CD4-positive, alpha-beta T cell treated with Interleukin-6 for 4 hours (primary cell): ENCODE measurements at places on chromosomes 12 and 14.

- no peak for DNase-seq
These were observed 66.4 kb upstream of the SLC38A4 start for GRCh38 chr12:46892034-46892705.

DNA sequence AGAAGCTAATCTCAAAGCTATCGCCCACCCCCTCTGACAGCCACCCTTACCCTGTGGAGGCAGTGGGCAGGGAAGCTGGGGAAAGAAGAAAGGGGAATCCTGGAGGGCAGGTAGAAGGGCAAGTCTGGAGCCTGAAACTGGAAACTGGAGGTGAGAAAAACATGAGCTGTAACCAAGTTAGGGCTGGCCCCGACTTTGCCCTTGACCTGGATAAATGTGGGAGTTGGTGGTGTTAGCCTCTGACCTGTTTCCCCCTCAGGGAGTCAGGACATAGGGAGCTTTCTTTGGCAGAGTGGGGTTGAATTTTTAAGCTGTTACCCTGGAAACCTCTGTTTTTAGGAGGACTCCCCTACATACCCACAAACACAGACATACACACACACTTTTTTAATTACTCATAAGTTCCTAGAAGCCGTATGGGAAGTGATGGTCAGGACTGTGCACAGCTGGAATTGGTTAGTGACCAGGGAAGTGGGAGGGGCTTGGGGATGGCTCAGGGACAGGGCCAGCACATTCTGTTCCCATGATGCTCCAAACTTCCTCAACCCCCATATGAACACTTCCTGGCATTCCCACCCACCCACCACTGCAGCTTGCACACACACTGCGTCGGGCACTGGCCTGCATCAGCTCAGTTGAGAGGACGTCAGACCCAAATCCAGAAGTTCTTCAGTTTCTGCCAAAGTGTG, 5.0 kb upstream of the MMP19 start:
- DNase-seq = no peak

- DNase-seq = peak; percentile 11
These were observed 239.2 kb upstream of the AMIGO2 start for GRCh38 chr12:47318963-47319362.

GRCh38 chr14:83993545-83993944, 1536.4 kb upstream of the FLRT2 start:
- DNase-seq = no peak

- no peak for DNase-seq
These were observed at the start of gene MYO1H for GRCh38 chr12:109347589-109347988. Gene MYO1H, plus strand, starts transcription at chr12:109347900. Its CDS starts 61 bp downstream, at chr12:109347961.

DNA sequence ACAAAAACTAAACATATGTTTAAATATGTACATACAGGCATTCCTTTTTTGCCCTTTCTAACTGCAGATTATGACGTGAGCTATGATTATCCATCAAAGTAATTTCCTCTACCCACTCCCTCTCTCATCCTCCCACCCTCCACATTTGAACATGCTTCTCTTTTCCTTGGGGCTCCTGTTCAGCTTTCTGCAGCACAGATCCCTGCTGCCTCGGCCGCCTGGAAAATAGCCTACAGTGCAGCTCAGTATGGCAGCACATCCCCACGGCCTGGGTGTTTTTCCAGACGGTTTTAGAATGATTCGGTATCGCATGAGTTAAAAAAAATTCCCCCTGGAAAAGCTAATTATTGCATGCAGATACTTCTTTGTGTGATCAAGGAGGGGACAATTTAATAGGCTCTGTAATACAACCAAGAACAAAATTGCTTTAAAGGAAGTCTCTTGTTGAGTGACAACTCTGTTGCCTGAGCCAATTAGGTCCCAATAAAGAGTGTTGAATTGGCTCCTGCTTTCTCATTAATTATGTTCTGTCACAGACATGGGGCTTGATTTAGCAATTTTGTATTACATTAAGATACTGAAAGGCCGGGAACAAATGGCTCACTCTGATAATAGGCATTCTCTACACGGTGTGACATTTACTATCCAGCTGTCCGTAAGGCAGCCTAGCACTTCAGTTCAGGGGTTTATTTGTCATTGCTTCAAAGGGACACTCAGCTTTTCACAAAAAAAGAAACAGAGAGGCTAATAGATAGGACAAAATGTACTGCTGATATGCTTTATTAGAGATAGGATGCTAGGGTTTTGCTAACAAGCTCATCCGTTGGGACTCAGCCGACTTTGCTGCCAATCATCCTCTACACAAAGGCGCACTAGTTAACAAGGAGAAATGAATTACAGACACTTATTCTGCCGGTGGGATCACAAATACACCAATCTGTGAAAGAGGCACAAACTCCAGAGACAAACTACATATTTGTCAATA, 285.8 kb upstream of the G2E3 start:
- no peak for DNase-seq

- DNase-seq = no peak
These were observed 85.4 kb downstream of the LGMN start for GRCh38 chr14:92663049-92663448.

DNA sequence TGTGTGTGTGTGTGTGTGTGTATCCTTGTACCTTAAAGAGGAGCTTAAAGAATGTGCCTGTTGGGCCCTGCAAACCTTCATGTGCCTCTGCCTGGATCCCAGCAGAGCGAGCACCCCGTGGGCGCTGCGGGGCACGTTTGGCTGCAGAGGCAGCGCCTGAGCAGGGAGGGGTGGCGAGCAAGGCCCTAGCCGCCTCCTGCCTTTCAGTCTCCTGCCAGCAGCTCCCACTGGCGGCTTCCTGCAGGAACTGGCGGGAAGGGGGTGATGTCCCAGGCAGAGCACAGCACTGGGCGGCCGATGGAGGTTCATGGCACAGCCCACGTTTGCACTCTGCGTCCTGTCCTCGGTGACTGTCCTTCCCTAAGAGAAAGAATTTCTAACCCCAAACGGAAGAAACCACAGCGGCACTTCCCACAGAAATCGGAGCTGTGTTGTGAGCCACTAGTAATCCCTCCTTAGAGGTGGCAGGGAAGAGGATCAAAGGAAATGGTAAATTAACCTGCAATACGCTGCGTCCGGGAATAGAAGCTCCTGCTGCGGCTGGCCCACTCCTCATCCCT, 19.8 kb downstream of the ZBTB42 start:
- no peak for DNase-seq

GRCh38 chr12:47991106-47992061, 12.9 kb downstream of the COL2A1 start:
- DNase-seq = no peak

GRCh38 chr12:121915841-121916321, 2.5 kb upstream of the CFAP251 start:
- DNase-seq = no peak

- no peak for DNase-seq
These were observed 44.3 kb downstream of the GALNT9 start for GRCh38 chr12:132284827-132285741.

DNA sequence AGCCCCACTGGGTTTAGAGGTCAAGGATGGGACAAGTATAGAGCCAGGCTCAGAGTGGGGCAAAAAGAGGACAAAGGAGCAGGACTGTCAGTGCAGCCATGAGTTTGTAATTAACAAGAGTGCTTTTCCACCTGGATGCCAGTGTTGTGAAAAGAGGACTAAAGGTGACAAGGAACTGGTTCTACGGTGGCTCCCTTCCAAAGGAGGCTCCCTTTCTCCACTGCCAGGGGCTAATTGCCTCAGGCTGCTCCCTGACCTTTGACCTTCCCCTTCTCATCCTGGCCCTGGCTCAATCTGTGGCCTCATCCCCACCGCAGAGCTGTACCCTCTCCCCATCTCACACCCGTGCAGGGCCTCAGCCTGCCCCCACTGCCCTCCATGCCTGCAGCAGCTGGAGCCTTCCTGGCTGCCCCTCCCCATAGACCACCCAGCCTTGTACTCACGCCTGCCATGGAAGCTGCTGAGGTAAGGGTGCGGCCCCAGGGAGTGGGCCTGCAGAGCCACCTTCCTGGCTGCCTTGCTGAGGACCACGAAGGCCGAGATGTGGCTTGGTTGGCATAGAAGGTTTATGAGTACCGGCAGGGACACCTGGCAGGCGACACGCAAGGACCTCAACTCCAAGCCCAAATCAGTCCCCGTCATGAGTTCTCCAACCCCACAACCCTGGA, 24.8 kb upstream of the FKBP4 start:
- no peak for DNase-seq

GRCh38 chr14:97930166-97930565, 1133.0 kb downstream of the VRK1 start:
- DNase-seq = no peak

DNA sequence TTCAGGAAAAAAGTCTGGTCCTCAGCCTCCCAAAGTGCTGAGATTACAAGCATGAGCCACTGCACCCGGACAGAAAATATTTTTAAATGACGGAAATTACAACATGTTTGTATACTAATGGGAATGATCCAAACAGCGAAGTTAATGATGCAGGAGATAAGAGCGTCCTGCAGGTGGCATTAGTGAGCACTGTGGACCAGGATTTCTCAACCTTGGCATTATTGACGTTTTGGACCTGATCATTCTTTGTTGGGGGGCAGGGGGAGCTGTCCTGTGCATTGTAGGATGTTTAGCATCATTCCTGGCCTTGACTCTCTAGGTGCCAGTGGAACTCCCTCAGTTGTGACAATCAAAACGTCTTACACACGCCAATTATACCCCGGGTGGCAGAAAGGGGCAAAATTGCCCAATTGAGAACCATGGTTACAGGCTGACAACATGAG, 34.1 kb downstream of the SCFD1 start:
- DNase-seq = peak; percentile 39

- no peak for DNase-seq
These were observed 70.5 kb downstream of the LMNTD1 start for GRCh38 chr12:25482625-25483024.

DNA sequence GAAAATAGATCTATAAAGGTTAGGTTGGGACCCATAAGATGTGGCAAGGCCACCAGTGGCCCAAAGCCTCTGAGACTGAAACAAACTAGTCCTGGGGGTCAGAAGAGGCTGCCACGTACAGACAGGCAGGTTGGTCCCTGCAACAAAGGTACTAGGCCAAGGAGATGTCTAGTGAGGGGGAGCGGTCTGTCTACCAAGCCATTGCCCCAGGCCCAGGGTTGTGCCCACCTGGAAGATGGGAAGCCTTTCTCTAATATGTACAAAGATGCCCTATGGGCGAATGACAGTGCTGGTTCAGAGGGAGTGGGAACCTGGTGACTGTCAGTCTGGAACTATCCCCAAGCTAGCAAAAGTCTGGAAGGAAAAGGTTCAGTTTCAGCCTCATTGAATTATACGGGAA, 233.2 kb downstream of the RBM19 start:
- no peak for DNase-seq

- DNase-seq = no peak
These were observed 218.2 kb upstream of the PRICKLE1 start for GRCh38 chr12:42807766-42808165.

GRCh38 chr14:77004711-77005460, 23.6 kb downstream of the IRF2BPL start:
- DNase-seq = no peak

DNA sequence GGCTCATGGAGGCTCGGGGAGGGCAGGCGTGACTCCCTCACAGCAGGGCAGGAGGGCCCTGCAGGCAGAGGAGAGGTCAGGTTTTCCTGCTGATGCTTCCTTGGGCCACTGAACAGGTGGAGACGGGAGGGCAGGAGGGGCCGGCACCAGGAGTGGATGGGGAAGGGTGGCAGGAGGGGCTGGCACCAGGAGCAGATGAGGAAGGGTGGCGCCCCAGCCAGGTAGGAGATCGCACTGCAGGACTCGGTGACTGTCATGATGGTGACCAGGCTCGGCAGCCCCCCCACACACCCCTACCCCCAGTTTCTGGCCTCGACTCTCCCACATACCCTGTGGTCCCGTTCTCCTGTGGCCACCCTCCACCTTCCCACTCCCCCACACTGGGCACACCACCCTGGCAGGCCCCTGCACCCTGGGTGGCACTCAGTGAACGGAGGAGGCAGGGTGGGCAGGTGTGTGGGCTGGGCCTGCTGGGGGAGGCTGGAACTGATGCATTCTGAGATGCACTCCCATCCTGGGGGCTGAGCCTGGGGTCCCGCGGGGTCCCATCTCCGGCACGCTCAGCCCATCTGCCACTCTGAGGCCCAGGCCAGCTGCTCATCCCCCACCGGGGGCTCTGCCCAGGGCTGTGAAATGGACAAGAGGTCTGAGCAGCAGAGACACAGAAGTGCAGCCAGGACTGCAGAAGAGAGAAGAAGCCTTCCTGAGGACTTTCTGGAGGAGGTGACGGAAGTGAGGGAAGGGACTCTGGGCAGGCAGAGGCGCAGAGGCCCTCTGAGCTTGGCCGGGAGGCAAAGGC, 2.8 kb downstream of the NUDT14 start:
- no peak for DNase-seq

DNA sequence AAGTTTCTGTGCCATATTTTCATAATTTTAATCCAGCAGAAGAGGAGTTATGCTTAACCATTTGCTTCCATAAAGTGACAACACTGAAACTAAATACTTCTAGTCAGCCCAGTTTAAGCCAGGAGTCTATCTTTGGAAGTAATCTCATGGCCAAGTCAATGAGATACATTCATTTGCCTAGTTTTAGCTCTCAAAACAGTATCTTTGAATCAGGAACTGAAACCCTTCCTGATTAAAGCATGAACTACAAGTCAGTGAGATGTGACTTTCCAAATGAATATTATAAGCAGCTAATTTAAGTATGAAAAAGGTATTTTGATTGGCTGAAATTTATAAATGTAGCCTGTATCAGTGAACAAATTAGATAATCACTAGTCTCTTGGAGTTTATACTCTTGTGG, 491.5 kb downstream of the SLC6A15 start:
- DNase-seq = no peak

- no peak for DNase-seq
These were observed 22.8 kb downstream of the MTHFD1 start for GRCh38 chr14:64411001-64411400.

GRCh38 chr12:129927316-129927900, 23.6 kb upstream of the TMEM132D start:
- DNase-seq = no peak

DNA sequence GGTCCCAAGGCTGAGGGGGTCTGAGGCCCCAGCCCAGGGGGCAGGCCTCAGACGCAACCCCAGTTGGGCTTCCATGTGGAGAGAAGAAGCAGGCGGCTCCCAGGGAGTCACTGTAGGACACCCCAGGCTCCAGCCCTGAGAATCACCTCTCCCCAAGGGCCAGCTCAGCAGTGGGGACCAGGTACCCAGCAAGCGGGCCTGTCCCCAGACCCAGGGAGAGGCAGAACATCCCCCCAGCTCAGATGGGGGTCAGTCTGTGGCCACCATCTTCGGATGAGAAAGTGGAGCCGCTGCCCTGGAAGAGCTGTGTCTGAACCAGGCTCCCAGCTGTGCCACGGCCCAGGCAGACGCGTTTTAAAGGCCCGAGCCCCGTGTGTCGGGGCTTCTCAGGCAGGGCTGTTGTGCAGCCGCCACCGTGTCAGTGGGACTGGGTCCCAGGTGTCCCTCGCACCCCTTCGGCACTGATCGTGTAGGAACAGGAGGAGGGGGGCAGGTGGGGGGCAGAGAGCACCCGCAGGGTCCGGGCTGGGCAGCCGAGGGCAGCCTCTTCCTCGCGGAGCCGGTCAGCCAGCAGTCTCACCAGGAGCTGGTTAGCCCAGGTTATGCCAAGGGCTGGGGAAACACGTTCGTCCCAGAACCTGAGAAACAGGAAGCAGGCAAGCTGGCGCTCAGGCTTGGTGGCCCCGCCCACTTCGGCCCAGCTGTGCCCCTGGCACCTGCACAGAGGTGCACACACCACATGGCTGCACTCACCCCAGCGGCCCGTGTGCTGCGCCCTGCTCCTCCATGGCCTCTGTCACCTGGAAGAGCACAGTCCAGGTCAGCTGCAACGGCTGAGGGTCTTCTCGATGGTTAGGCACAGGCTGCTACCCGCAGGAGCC, 16.6 kb downstream of the XRCC3 start:
- no peak for DNase-seq

GRCh38 chr14:81682701-81683100, 149.0 kb upstream of the SEL1L start:
- no peak for DNase-seq
